ENCODE measurements at places on chromosomes 11 and 22. TPM values are rescaled to one million over a fixed set of nuclear protein-coding genes. Genes with fewer than 3 reads are reported as not detected.

GRCh38 chr11:2215230-2215560 lies 43.6 kb upstream of the TH start:
- no peak for DNase-seq

DNA sequence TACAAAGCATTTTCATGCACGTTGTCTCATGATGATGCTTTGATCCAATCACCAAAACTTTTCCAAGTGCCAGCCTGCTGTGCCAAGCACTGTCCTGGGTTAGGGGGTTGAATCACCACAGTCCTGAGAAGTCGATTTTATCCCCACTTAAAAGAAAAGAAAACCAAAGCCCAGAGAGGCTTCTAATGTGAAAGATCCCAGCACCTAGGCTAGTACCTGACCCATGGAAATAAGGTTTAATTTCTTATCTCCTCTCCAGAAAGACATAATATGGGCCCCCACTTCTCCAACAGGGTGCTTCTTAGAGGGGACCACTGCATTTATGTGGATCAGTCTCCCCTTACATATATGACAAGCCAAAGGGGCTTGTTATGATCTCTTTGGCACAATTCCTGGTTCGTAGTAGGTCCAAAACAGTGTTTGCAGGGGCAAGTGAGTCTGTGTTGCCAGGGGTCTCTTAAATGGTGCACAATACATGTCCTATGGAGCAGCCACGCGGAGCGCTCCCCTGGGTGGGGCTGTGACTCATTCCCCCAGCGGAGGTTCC lies 1.9 kb upstream of the BCL9L start:
- no peak for DNase-seq

- DNase-seq: no peak
These were observed 17.9 kb upstream of the TRMU start for GRCh38 chr22:46317646-46318045.

- no peak for DNase-seq
These were observed 59.9 kb downstream of the GRIK4 start for GRCh38 chr11:120571476-120571875.

- DNase-seq: peak; percentile 74
These were observed at the start of gene KCTD14 for GRCh38 chr11:78022397-78023396. Gene KCTD14 (minus strand): TSS chr11:78023276. CDS start chr11:78023249, 27 bp downstream.

DNA sequence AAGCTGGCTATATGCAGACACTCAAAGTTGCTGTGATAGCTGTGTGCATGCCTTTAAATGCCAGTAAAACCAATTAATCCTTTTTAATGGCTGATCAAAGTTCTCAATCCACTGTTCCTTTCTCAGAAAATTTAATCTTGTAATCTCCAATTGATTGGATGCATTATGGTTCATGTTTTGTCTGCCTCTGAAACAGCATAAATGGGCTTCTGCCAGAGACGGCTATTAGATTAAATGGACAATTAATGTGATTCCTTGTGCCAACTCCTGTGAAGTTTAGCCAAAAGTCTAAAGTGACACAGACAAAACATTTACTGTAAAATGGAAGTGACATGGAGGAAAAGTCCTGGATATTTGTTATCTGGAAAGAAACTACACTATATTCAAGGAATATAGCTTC lies 952.5 kb upstream of the FAT3 start:
- no peak for DNase-seq

GRCh38 chr11:86230921-86231434 lies 13.6 kb upstream of the EED start:
- DNase-seq: no peak

GRCh38 chr22:19815093-19815822 lies 39.4 kb downstream of the GNB1L start:
- DNase-seq: no peak

- no peak for DNase-seq
These were observed 26.7 kb downstream of the SLC25A17 start for GRCh38 chr22:40792451-40792850.

DNA sequence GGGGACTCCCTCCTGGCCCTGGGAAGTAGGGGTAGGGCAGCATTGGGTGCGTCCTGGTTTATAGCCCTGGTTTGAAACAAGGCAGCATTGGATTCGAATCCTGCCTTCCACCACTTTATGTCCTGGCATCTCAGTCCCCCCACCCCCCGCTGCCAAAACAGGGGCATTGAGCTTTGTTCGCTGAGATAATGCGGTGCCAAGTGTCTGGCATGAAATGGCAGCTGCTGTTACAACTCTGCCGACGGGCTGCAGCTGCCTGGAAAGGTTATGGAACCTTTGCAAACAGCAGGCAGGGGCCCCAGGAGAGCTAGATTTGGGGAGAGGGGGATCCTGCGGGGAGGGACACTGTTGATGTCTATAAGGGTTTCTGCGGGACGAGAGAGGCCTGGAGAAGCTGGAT lies 1.9 kb downstream of the TST start:
- DNase-seq: no peak

- DNase-seq: peak; percentile 58
These were observed 21.3 kb downstream of the STX3 start for GRCh38 chr11:59776210-59777066.

GRCh38 chr11:1393038-1393710 lies 3.4 kb downstream of the BRSK2 start:
- no peak for DNase-seq

- no peak for DNase-seq
These were observed 28.1 kb upstream of the MN1 start for GRCh38 chr22:27829620-27830019.

- DNase-seq: no peak
These were observed 83.0 kb downstream of the MYO7A start for GRCh38 chr11:77211040-77211451.

DNA sequence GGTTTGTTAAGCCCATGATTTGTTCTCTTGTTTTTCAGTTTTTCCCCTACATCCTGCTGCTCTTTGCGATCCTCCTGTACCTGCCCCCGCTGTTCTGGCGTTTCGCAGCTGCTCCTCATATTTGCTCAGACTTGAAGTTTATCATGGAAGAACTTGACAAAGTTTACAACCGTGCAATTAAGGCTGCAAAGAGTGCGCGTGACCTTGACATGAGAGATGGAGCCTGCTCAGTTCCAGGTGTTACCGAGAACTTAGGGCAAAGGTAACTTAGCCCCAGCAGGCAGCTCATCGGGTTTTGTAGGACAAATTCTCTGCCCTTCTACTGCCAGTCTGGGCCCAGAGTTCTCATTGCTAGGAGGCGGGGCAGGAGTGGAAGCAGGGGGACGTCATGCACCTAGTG lies 49.7 kb downstream of the PANX1 start:
- DNase-seq: no peak

- no peak for DNase-seq
These were observed 120.8 kb upstream of the SLC5A12 start for GRCh38 chr11:26842478-26843282.

DNA sequence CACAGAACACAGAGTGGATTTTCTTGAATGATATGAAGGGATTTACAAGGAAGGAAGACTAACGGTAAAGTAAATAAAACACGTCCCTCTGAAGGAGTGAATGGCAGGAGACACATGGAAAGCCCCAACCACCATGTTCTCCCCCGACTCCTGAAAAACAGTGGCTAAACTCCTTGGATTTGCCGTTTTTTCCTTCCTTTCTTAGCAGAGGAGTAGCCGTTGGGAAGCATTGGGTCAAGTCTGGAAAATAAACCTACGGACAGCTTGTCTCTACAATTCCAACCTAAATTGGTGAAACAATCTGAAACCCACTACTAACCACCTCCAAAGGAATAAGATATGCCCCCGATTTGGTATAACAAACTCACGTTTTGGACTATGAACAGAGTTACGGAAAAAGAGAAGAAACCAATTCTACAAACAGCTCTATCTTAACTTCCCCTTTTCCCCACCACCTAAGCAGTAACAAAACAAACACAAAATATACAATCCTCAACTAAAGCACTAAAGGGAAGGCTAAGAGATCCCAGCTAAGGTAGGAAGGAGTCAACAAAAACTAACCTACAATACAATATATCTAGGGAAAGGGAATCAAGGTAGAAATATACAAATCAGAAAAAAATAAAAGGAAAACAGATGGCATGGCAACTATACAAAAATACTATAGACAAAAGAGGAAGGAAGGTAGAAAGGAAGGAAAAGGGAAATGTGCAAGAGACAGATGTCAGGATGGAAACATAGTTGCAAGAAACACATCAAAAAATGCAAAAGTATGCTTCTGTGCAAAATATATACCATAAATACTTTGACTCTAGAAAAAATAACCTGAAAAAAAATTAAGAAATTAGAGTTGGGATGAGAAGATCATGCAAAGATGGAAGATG lies 43.8 kb upstream of the LYVE1 start:
- DNase-seq: no peak

GRCh38 chr11:20658135-20658534 lies 11.3 kb upstream of the NELL1 start:
- DNase-seq: no peak

GRCh38 chr11:96706761-96707160 lies 316.9 kb downstream of the JRKL start:
- no peak for DNase-seq

DNA sequence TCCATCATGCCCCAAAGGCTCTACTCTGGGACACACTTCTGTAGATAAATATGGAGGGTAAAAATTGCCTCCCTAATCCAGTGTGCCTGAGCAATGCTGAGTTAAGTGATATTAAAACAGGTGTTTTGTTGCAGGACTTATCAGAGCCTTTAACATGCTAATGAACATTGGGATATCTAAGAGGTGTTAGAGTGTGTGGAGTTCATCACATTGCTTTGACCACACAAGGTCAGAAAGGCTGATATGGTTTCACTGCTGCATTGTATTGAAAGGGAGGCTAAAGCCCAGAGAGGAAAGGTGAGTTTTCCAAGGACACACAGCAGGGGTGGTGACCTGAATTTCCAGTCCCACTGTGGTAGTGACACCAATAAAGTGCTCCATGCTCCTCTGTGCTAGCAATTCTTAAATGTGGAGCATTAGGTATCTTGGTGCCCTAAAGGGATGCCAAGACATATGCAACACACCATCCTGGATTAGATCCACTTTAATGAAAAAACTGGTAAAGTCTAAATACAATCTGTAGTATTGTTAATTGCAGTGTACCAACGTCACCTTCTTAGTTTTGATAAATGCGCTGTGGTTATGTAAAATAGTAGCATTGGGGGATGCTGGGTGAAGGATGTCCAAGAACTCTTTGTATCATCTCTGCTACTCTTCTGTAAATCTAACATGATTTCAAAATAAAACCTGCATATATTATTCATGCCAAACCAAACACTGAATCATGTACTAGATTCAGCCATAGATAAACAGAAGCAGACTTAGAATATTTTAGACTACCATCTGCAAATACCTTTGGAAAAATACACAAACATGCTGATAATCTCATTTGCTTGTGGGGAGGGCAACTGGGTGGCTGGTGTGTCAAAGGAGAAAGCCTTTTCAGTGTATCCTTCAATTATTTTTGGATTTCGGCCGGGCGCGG lies 45.8 kb downstream of the MIAT start:
- DNase-seq: no peak

GRCh38 chr11:605286-606129 lies 10.2 kb downstream of the IRF7 start:
- no peak for DNase-seq

GRCh38 chr11:70623906-70624597 lies 225.7 kb downstream of the CTTN start:
- DNase-seq: no peak

DNA sequence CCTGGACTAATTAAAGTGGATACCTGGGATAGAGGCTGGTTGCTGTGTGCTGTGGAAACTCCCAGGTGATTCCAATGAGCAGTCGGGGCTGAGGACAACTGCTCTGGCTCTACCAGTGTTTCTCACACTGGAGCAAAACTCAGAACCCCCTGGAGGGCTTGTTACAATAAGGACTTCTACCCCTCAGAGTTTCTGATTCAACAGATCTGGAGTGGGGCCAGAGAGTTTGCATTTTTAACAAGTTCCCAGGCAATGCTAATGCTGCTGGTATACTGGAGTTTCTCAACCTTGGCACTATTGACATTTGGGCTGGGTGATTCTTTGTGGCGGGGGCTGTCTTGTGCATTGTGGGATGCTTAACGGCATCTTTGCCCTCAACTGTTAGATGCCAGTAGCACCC lies 353.7 kb downstream of the MIAT start:
- no peak for DNase-seq

GRCh38 chr11:11391796-11392463 lies 38.9 kb upstream of the CSNK2A3 start:
- peak; percentile 60 for DNase-seq

GRCh38 chr11:104352036-104352435 lies 188.1 kb upstream of the PDGFD start:
- no peak for DNase-seq

OPCML gene
- not detected for total RNA-seq

CNIH2 gene
- 3.5 TPM for total RNA-seq

CALCA gene
- not detected for total RNA-seq

OR52I2 gene
- not detected for total RNA-seq

MS4A4E gene
- not detected for total RNA-seq

GNG3 gene
- total RNA-seq: not detected

SYNGR1 gene
- 16.8 TPM for total RNA-seq

ZNF280B gene
- 4.6 TPM for total RNA-seq

TYMP gene
- total RNA-seq: 44.1 TPM

OR4C6 gene
- total RNA-seq: 0.95 TPM

TTC36 gene
- total RNA-seq: 0.39 TPM

C11orf52 gene
- total RNA-seq: 6.2 TPM

KCNQ1 gene
- total RNA-seq: 7.4 TPM

FAT3 gene
- total RNA-seq: 0.22 TPM

GRIK4 gene
- not detected for total RNA-seq

PLXNB2 gene
- total RNA-seq: 298 TPM

GRIA4 gene
- total RNA-seq: not detected

MPEG1 gene
- not detected for total RNA-seq

KRTAP5-9 gene
- total RNA-seq: not detected

KCNA4 gene
- total RNA-seq: not detected

INS gene
- not detected for total RNA-seq
